ENCODE measurements at places on chromosomes 5 and 9.

GRCh38 chr5:21774801-21775200 is 1078.3 kb downstream of the CDH12 start:
- no peak for DNase-seq

DNA sequence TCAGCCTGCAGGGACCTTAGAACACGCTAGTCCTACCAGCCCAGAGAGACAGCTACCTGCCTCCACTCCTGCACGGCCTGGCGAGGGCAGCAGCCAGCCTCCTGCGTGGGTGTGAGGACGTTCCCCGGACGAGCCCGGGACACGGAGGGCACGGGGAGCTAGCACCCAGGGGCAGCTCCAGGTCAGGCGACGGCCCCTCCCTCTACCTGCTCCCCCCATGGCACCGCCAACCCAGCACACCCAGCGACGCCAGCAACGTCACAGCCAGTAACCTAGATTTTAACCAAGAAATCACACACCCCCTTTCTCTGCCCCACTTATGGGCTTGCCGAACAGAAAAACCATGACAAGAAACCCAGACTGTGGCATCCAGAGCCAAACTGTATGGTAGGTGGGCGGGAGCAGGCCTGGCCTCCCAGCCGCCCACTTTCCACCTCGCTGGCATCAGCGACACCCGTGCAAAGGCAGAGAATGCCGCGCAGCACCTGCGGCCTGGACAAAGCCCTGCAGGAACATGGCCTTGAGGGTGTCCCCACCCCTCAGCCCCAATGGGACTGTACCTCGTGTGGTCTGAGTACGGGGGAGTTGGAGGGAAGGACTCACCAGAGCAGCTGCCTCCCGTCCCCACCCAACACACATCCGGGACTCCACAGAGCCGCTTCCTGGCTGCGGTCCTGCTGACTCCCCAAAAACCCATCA is 47.9 kb downstream of the NACC2 start:
- no peak for DNase-seq

DNA sequence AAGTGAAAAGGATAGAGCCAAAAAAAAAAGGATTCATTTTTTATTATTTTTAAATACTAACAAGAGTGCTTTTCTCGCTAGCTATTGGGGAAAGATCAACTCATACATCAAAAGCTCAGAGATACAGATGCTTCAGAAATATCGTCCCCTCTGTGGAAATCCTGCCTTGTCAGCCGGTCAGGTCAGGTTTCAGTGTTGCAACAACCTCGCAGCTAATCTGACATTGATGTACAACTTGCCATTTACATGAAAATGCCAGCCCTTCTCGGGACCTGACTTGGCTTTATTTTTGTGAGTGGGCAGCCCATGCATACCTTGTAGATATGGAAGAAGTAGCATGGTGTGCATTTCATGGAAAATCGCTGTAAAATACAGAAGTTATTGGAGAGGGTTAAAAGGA is 358.8 kb upstream of the ADAMTS16 start:
- no peak for DNase-seq

GRCh38 chr5:766666-767431 is 17.7 kb downstream of the ZDHHC11B start:
- no peak for DNase-seq

- DNase-seq = no peak
Measured at GRCh38 chr5:153885141-153885540, 153.6 kb downstream of the FAM114A2 start.

DNA sequence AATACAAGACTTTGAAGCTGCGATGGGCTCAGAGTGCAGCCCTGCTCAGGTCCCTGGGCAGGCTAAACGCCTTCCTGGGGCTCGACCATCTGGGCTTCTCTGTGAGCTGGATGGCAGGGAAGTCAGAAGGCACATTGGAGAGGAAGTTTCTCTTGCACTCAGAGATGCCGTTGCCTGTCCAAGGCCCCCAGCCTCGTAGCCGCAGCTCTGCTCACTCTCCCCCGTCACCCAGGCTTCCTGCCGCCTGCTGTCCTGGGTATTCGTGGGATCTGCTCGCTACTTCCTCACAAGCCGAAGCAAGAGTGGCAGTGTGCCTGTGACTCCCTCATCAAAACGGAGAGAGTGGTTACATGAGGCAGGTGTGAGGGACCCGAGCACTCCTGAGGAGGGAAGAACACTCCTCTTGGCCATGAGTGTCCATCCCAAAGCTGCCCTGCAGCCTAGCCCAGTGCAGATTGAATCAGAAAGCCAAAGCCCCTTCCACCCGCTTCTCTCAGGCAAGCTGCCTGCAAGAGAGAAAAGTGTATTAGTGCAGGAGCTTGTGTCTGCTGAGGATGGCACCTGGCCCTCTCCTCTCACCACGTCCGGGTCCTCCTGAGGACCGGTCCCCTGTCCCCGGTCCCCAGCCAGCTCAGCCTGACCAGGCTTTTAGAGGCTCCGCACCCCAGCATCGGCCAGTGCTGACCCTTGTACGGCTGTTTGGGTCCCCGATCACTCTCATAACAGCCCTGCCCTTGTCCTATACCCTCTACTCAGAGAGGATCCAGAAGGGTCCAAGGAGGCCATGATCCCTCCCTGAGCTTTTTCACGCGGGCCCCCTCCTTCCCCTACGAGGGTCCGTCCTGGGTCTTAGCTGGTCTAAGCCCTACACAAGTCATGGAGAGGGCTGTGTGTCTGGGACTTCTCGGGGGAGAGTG is 7.3 kb downstream of the FCN2 start:
- DNase-seq = no peak

GRCh38 chr9:109203761-109204360 is 36.8 kb upstream of the FRRS1L start:
- no peak for DNase-seq

GRCh38 chr9:134180786-134181647 is 16.7 kb upstream of the RNU6ATAC start:
- no peak for DNase-seq

GRCh38 chr5:1643651-1644392 is 120.1 kb upstream of the LPCAT1 start:
- no peak for DNase-seq

DNA sequence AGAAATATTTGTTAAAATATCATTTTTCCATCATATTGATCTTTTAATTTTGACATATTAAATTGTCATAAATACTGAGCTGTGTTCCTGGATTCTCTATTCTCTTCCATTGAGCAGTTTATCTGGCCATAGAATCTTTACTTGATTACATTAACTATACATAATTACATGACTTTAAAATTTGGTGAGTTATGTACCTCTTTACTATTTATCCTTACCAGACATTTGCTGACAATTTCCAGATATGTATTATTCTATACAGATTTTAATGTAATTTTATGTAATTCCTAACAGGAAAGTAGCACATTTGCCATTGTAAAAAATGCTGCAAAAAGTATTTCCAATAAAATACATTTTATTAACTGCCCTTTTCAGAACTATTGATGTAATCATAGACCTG is 770.3 kb downstream of the KCTD16 start:
- no peak for DNase-seq

- DNase-seq = no peak
Measured at GRCh38 chr5:3607541-3608181, 12.0 kb downstream of the IRX1 start.

DNA sequence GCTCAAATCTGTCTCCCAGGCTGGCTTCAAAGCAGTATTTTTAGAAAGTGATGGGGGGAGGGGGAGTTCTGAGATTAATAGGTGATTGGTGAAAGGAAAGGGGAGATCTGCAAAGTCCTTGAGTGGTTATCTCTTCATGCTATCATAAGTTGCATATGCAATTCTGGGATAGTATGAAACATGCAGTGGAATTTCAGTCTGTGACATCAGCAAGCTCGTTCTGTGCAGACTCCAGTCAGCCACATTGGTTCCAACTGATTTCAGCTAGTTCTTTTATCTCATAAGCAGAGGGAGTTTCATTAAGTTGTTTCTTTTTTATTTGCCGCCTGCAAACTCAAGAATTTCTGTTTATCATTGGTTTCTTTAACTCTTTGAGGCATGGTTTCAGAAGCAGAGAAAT is 180.5 kb upstream of the SH3GL2 start:
- no peak for DNase-seq

GRCh38 chr9:33161011-33161588 is 6.0 kb downstream of the B4GALT1 start:
- no peak for DNase-seq

- no peak for DNase-seq
Measured at GRCh38 chr5:111764019-111764418, 7.0 kb upstream of the NREP start.

- no peak for DNase-seq
Measured at GRCh38 chr9:134313470-134313869, 12.8 kb upstream of the RXRA start.

- no peak for DNase-seq
Measured at GRCh38 chr5:139494256-139494655, 11.7 kb upstream of the STING1 start.

DNA sequence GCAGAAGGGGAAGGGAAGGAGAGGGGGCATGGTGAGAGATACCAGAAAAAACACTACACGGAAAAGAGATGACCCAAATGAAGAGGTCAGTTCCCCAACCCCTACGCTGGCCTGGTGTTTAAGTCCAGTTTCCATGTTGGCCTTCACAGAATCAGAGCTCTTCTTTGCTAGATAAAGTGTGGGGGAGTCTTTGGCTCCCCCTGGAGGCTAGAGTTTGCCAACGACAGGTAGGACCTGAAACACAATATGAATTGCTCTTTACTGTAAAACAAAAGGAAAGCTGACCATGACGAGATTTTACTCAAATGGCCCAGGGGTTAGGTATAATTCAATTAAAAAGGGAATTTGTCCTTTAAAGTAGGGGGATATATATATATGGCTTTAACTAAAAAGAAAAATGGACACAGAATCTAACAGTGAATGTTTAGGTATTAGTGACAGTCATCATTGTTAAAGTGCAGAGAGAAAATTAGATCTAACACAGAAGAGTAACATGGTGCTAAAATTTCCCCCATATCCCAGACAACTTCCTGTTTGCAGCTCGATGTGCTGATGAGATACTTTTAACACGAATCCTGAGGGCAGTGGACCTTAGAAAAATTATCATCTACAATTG is 92.0 kb downstream of the SV2C start:
- no peak for DNase-seq

- DNase-seq = no peak
Measured at GRCh38 chr5:124859027-124859426, 112.6 kb upstream of the ZNF608 start.

GRCh38 chr5:132138260-132138659 is 64.7 kb downstream of the CSF2 start:
- DNase-seq = no peak

- DNase-seq = no peak
Measured at GRCh38 chr9:472479-473075, 257.9 kb downstream of the DOCK8 start.

- no peak for DNase-seq
Measured at GRCh38 chr5:43769571-43770355, 166.8 kb downstream of the NNT start.
